T-helper 17 cell (primary cell): ENCODE measurements at places on chromosomes 12 and 14.

DNA sequence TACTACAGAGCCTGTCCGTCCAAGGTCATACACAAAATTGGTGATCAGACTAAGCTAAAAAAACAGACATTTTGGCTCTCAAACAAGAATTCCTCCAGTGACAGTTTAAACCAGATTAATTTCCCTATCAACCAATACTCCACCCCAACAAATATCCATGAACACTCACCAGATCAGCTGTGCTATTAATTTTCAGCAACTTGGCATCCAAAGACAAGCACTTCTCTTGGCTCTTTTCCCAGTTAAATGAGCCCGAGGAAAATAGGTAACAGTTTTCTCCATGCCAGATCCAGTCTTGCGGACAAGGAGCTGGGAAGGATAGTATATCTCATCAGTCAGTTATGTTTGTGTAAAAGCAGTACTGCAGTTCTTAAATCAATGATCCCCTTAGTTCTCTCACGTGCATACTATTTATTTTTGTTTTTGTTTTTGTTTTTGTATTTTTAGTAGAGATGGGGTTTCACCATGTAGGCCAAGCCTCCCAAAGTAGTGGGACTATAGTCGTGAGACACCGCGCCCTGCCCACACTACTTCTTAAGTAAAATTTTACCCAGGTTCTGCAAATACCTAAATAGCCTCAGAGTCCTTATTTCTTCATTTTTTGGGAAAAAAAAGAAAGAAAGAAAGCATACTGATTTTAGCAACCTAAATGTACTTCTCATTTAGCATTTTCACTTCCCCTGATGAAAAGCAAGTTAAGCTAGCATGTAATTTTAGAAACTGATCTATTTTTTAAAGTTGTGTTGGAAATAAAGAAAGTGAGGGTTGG, 11.1 kb downstream of the OLR1 start:
- no peak for DNase-seq

- DNase-seq = no peak
These were observed 125.7 kb upstream of the TRHDE start for GRCh38 chr12:72146495-72146894.

GRCh38 chr12:121252712-121253345, 42.9 kb downstream of the P2RX4 start:
- DNase-seq = no peak

DNA sequence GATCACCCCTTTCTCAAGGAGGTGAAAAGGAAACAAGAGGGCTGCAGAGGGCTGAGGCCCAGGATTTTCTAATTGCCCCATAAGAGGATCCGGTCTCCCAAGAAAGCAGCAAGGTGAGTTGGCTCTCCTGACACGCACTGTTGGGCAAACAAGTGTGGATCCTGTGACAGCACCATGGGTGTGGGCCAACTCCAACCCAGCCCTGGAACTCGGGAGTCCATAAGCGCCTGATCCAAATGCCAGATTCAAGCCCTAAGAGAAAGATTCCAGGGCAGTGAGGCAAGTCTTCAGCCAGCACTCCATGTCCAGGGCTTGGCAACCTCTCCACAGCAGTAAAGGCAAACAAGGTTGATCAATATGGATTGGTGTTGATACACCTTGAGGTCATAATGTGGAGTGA, 33.1 kb downstream of the KCNA5 start:
- no peak for DNase-seq

- DNase-seq = no peak
These were observed 116.8 kb downstream of the DAAM1 start for GRCh38 chr14:59305231-59305630.

DNA sequence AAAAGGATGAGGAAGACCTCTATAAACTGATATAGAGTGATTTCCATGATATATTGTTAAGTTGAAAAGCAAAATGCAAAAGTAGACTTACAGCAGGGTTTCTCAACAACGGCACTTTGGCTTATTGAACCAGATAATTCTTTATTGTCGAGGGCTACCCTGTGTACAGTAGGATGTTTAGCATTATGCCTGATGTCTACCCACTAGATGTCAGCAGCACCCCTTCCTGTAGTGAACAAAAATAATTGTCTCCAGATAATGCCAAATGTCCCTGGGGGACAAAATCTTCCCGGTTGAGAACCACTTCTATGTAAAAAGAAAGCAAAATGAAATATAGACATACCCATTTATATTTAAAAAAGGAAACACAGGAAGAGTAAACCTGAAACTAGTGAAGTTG, 32.4 kb downstream of the ABCD2 start:
- no peak for DNase-seq

- DNase-seq = no peak
These were observed 359.5 kb downstream of the CACNA1C start for GRCh38 chr12:2412305-2412643.

DNA sequence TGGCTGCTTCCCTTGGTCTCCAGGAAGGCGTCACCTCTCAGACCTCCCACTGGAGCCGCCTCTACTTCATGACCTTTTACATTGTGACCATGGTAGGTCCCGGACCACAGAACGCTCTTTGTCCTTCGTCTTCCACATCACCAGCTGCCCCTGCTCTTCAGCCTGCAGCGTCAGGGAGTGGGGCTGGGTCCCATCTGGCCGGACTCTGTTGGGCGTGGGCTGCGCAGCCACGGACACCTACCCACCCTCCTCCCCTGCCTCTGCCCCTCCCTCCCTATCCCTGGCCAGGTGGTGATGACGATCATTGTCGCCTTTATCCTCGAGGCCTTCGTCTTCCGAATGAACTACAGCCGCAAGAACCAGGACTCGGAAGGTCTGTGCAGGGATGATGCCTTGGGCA, 43.3 kb downstream of the SLC8B1 start:
- no peak for DNase-seq

DNA sequence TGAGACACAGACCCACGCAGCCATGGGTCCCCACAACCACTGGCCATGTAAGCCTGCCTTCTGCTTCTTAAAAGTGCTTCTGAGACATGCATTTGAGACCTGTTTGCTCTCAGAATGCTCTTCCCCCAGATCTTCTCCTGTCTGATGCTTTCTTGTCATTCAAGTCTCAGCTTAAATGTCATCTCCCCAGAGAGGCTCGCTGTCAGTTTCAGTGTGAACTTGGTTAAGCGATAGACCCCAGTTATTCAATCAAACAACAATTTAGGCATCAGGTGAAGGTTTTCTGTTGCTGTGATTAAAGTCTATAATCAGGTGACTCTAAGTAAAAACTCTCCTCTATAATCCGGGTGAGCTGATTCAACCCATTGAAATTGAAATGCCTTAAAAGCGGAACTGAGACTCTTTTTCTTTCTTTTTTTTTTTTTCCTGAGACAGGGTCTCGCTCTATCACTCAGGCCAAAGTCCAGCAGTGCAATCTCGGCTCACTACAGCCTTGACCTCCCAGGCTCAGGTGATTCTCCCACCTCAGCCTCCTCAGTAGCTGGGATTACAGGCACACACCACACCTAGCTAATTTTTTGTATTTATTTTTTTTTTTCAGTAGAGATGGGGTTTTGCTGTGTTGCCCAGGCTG, 123.4 kb downstream of the KSR2 start:
- DNase-seq = no peak

GRCh38 chr12:87509237-87509820, 519.9 kb downstream of the C12orf50 start:
- no peak for DNase-seq

- no peak for DNase-seq
These were observed 89.6 kb downstream of the TTC7B start for GRCh38 chr14:90726656-90727055.

GRCh38 chr14:64702493-64703394, 1.5 kb upstream of the PLEKHG3 start:
- DNase-seq = peak; percentile 34

DNA sequence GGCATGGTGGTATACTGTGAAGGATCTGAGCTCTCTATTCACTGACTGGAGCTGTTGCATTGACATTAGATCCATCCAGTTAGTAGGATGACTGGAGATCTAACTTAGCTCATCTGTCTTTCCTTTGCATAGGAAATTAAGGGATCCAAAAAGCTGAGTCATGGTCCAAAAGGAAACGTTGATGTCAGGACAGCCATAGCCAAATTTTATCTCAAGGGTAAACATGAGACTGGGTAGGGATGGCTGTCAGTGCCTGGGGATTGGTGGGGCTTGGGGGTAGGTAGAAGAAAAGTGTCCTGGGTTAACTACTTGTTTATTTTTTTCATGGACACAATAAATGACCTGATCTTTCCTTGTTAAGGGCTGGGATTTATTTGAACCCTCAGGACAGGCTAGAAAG, 4.6 kb downstream of the FAM177A1 start:
- DNase-seq = no peak

- no peak for DNase-seq
These were observed 129.3 kb upstream of the HIF1A start for GRCh38 chr14:61565836-61566536.

- DNase-seq = no peak
These were observed 18.4 kb upstream of the ANKRD33 start for GRCh38 chr12:51869496-51869865.

- no peak for DNase-seq
These were observed 77.0 kb upstream of the OVCH1 start for GRCh38 chr12:29574500-29574899.

DNA sequence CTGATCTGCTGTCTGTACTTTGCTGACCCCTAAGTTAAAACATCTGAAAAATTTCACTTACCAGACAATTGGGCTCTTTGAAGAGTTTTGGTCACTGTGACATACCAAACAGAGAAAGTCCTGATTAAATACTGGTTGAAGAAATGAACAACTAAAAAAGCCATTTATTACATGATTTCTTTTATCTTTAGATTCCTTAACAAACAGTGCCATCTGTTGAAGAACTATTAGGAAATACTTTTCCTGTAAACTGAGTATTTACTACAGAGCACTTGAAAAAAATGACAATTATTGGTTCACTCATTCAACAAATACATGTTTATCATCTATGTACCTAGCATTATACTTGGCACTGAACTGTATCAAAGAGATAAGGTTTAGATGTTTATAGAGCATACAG, 6.5 kb upstream of the WASHC4 start:
- DNase-seq = no peak

- DNase-seq = no peak
These were observed 13.7 kb downstream of the CFAP54 start for GRCh38 chr12:96502949-96503532.

- no peak for DNase-seq
These were observed 770.0 kb downstream of the FLRT2 start for GRCh38 chr14:86299994-86300393.

GRCh38 chr14:55799508-55800095, 219.6 kb downstream of the KTN1 start:
- DNase-seq = no peak

DNA sequence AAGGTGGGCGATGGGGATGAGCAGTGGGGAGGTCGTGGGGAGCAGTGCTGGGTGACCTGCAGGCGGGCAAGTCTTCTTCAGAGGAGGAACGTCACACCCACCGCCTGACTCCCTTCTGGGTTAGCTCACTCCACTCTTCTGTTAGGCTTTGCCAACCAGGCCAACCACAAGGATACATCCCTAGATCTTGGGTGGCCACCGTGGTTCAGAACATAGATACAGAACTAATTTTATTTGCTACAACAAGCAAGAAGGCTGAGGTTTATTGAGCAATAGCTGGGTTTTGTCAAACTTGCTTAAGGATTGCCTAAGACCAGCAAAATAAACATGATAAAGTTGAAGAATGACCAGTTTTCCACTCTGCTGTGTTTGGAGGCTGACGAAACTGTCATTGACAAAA, 109.4 kb downstream of the DACT1 start:
- DNase-seq = no peak

- DNase-seq = no peak
These were observed 4.4 kb downstream of the AMHR2 start for GRCh38 chr12:53427905-53428594.

DNA sequence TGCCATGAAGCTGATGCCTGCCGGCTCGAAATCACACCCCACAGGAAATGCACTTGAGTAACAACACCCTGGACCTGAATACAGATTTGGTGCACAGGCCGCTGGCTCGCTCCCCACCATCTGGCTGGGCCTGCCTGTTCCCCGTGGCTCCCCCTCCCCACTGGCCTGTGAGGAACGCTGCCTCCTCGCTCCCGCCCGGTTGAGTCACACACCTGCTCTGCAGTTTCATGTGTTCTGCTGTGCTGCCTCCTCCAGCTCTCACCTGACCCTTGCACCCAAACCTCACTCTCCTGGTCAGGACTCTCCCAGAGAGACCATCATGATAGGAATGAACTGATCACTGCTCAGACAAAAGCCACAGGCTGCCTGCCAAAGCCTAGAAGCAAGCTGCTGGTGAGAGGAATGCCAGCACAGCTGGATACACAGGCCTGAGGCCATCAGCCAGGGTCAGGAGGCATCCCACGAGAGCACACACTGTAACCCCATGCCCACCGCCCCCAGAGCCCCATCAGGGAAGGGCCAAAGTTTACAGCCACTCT, 3.8 kb upstream of the SIVA1 start:
- DNase-seq = no peak

DNA sequence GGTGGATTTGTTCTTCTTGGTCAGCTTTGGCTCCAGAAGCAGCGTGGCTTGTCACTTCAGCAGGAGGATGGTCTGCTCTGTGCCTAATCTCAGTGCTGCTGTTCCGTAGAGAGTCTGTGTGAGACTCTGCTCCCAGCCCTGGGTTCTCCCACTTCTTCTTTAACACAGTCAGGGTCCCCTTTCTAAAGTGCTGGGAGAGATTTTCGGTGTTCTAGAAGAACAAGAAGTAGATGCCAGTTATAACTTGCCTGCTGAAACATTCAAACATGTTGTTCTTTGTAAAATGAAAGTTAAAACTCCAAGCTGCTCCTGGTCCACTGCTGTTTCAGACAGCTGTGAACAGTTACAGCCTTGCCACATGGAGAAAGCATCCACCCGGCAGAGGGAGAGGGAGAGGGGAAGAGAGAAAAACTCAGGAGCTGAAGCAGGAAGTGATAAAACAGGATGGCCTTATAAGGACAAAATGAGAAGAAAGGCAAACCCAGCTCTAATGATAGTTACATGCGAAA, 55.2 kb upstream of the CERS5 start:
- DNase-seq = no peak

DNA sequence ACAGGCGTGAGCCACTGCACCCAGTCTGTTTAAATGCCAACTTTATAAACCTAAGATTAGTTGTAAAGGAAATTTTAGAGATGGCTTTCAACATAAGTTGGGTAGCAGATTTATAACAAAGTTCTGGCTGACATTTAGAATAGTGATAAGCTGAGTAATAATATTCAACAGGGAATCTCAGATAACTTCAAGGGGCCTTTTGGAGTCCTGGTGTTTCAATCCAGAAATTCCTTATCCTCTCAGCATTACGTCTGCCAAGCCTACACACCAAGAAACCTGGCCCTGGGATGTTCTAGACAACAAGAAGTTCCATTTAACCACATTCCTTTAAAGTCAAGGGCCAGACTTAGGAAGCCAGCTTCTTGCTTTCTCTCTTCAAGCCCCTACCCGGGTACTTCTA, 59.5 kb upstream of the DYRK2 start:
- no peak for DNase-seq
